ENCODE measurements at places on chromosomes 3 and 15.
A peak's percentile ranks its signal among the peaks of the same experiment; 100 is the strongest.

DNA sequence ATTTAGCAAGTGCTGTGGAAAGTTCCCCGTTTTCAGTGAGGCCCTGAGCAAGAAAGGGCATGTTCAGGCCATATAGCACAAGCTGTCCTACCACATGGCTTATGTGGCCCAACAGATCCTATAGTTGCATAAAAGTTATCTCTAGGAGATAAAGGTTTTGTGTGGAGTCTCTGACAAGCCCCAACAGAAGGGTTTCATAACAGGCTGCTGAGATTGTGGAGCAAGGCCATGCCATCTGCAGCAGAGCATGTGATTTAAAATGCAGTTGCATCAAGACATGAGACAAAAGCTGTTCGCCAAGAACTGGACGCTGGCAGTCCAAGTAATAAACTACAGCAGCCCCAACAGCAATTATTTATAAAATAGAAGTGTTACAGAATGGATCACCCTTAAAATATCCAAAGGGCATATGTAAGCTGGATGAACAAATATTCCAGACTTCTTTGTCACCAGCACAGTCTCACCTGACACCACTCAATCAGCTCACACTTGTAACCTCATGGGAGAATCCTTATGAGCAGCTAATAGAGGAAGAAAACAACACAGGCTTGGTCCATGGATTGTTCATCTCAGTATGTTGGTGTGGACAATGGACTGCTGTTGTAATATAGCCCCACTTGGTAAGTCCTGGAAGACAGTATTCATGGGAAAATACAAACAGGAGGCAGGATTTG lies 14.4 kb upstream of the CLDN1 start:
- DNase-seq: no peak

DNA sequence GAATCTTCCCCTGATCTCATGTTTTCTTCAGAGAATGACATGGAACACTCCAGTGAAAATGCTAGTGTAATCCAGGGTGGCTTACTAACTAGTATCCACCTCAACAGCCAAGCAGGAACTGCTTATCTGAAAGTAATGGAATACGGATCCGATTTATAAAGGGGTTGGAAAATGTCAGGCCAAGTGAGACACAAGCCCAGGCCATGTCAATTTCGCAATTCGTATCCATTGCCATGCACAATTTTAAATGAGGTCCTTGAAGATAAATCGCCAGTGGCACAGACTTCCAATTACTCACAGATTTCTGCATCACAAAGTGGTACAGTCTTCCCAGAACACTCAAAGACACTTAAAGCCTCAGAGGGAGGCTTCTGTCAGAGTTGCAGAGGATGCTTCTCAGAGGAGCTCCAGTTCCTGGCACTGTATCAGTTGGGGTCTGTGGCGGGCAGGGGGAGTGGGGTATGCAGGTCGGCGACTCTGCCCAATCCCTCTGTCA lies 16.5 kb upstream of the FAM240A start:
- DNase-seq: no peak

- no peak for DNase-seq
Observed at GRCh38 chr3:131731709-131732108, 228.9 kb upstream of the MRPL3 start.

DNA sequence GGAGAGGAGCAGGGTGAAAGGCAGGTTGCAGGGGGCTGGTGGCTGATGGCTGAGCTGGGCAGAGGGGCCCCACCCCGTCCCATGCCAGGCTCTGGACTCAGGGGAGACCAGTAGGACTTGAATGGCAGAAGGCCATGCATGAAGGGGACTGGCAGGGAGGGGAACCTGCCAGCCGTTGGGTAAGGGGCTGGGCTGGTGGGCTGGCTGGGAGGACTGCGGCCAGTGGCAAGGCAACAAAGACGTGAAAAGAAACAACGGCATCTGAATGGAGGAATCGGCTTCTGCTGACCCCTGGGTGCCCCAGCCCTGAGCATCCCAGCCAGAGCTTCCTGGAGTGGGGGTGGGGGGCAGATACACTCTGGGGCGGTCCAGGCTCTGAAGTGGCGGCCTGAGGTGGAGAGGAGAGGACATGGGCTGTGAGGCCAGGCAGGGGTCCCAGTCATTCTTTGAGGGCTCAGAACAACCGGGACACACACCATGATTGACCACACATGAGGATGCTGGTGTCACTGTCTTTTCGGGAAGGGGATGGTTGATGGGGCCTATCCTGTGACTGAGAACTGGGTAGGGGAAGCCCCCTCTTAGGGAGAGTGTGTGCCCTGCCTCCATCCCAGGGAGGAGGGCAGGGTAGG lies 11.7 kb downstream of the GLYCTK start:
- no peak for DNase-seq

DNA sequence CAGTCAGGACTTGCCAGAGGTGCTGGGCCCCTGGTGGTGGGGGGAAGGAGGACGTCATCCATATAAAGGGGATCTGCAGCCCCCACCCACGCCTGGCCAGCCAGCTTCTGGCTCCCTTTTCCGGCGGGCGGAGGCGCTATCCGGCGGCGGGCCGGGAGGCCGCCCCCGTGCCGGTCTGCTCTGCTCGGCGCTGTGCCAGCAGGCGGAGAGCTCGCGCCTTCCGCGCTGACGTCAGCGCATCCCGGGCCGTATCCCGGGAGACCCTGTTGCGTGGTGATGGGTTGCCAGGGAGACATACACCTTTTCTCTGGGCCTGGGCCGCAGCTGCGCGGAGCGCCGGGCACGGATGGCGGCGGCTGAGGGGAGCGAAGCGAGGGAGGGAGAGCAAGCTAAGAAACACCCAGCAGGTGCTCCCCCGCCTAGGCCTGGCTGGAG lies 1.1 kb downstream of the FAM131A start:
- DNase-seq: peak; percentile 54

GRCh38 chr3:27220166-27220565 lies 149.0 kb downstream of the NEK10 start:
- no peak for DNase-seq

- peak; percentile 33 for DNase-seq
Observed at GRCh38 chr15:99371180-99372103, 120.2 kb downstream of the LRRC28 start.

DNA sequence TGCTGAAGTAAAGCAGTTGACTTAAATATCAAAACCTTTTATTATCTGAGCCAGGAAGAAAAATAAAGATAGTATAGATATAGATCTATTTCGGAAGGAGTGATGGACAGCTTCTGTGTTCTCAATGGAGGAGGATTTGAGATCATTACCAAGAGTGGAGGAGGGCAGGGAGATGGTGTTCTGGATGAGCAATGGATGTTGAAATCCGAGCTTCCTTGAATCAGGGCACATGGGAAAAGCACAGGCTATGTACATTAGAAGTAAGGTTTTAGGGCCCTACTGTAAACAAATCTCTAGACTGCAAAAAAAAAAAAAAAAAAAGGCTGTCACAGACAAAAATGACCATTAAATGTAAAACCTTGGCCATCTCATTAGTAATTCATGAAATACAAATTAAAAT lies 43.2 kb downstream of the GTPBP8 start:
- DNase-seq: no peak

DNA sequence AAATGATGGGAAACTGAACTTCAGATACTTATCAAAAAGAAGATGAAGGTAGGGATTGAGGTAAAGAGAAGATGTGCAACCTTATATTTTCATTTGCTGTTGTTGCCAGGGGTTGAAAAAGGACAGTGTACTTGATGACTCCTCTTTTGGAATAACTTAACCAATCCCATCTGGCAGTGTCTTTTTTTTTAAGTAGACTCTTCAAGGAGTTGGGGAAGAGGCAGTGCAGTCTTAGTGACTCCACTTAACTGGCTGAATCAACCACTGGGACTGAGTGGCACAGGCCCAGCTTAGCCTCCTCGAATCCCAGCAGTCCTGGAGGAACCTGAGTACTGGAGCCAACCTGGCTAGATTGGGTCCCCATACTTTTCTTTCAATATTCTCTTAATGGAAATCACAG lies 27.3 kb upstream of the FILIP1L start:
- no peak for DNase-seq

GRCh38 chr3:41715376-41715775 lies 246.5 kb downstream of the ULK4 start:
- no peak for DNase-seq

DNA sequence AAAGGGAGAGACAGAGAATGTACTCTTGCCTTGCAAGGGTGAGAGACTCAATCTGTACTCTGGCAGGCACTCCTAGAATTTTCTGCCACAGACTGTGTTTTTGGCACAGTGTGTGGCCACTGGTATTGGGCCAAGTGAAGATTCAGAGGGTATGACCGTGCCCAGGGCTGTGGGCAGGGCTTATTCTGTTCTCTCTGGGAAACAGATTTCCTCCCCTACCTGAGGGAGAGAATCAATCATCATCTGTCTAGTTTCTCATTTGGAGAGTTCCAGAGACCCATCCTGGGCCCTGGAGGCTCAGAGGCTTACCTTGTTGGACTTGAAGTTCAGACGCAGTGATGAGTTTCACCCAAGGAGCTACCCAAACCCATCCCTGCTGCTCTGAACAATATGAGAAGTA lies 28.2 kb downstream of the CSTA start:
- no peak for DNase-seq

GRCh38 chr3:44277925-44278324 lies 36.2 kb downstream of the TOPAZ1 start:
- no peak for DNase-seq

- DNase-seq: no peak
Observed at GRCh38 chr3:122627301-122627700, 49.9 kb downstream of the PARP15 start.

DNA sequence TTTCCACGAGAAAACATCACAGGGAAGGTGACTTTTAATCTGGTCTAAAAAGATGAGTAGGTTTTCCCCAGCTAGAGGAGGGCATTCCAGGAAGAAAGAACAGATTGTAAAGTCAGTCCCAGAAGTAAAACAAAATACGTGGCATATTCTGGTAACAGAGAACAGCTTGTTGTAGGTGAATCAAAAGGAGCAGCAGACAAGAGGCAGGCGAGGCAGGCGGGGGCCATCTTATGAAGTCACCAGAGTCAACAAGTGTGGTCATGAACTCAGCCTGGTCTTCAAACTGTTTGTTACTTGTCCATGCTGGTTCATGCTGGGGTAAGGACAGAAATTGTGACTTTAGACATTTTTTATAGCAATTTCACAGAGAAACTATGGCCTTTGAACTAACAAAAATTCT lies 4.0 kb upstream of the POPDC2 start:
- no peak for DNase-seq

Data from B cell (primary cell).